SIG-M5 (cell line): ENCODE measurements at places on chromosomes 7 and 10.

GRCh38 chr10:79445161-79445976, at the start of gene ZCCHC24:
ZCCHC24 (minus strand) TSS chr10:79445624; CDS start chr10:79445440, 184 bp downstream.
- DNase-seq, result peak; percentile 64

- DNase-seq, result no peak
Observed at GRCh38 chr7:50022451-50022850, 70.6 kb downstream of the ZPBP start.

DNA sequence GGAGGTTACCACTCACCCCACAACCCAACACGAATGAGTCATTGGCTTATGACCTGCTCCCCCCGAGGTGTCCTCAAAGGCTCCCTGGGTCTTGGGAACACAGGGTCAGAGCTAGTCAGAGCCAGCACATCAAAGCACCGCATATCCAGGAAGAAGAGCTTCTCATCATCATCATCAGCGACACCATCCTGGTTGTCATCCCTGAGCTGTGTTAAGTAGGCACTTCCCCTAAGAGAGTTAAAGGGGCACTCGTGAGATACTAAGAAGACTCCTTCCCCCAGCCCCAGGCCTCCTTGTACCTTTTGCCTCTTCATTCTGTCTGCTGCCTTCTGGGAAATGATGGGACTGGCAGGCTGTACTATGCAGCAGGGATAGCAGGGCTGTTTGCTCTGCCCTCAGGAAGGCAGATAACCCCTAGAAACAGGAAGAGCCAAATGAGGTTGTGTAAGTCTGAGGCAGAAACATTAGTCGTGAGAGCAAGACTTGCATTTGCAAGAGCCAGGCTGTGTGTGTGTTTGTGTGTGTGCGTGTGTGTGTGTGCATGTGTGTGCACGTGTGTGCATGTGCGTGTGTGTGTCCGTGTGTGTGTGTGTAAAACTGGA, 11.1 kb upstream of the CPA1 start:
- no peak for DNase-seq

GRCh38 chr10:107913317-107914294, 749.1 kb upstream of the SORCS1 start:
- DNase-seq, result no peak

DNA sequence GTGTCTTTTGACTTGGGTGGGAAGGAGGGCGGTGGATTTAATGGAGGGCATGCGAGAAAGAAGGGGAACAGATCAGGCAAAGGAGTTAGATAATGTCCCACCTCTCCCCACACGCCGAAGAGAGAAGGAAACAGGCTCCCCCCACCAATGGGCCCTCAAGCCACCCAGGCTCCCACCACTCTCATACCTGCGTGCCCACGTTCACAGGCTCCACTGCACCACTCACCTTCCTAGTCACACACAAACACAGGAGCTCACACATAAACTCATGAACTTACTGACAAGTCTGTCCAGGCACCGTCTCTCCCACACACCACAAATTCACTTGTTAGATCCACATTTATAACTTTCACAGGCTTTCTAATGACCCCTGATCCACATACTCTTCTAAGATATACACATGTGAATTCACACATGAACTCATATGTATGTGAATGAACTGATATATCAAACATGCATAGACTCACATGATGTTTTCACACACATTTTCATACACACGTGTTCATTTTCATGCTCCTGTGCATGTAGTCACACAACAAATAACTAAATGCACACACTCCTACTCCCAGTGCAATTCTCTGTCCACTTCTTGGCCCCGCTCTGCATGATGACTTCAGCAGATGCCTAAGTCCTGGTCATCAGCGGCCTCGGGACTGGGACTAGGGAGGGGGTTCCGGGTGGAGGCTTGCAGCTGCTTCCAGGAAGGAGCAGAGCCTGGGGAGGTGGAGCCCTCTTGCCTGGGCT, 1.5 kb downstream of the LZTS2 start:
- no peak for DNase-seq

- no peak for DNase-seq
Observed at GRCh38 chr10:119679480-119679829, 28.3 kb downstream of the BAG3 start.

DNA sequence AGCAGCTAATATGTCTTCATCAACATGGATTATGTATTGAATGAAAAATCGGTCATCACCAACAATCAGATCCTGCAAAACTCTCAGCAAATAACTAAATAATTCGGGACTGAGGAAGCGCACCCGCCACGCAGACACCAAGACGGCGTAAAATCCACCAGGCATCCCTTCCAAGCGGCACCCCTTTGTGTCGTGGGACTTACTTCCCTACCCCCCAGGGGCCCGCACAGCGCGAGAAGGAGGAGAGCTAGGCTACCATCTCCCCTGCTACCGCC, 721 bp downstream of the ARL3 start:
- no peak for DNase-seq

GRCh38 chr7:30145426-30145970, 10.7 kb downstream of the MTURN start:
- DNase-seq, result no peak

GRCh38 chr10:95122736-95123135, 53.4 kb upstream of the CYP2C8 start:
- DNase-seq, result no peak

- DNase-seq, result no peak
Observed at GRCh38 chr7:116899308-116899707, 36.9 kb downstream of the CAPZA2 start.

DNA sequence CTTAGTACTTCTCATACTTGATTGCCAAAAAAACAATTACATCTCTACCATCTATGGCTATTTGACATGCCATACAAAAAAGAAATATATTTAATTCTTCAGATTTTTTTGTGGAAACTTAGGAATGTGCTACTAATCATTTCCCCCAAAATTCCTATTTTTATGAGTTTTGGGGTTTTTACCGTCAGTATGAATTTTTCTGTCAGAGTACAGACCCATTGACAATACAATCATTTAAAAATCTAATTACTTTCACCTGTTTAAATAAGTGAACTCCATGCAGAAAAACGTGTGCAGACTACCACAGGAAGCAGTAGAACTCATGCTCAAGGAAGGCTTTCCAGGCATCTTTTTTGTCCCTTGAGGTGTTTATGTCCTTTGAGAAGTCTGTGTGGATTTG, 48.8 kb upstream of the FOXP2 start:
- no peak for DNase-seq

- DNase-seq, result no peak
Observed at GRCh38 chr7:140534743-140535142, 55.4 kb upstream of the MKRN1 start.

DNA sequence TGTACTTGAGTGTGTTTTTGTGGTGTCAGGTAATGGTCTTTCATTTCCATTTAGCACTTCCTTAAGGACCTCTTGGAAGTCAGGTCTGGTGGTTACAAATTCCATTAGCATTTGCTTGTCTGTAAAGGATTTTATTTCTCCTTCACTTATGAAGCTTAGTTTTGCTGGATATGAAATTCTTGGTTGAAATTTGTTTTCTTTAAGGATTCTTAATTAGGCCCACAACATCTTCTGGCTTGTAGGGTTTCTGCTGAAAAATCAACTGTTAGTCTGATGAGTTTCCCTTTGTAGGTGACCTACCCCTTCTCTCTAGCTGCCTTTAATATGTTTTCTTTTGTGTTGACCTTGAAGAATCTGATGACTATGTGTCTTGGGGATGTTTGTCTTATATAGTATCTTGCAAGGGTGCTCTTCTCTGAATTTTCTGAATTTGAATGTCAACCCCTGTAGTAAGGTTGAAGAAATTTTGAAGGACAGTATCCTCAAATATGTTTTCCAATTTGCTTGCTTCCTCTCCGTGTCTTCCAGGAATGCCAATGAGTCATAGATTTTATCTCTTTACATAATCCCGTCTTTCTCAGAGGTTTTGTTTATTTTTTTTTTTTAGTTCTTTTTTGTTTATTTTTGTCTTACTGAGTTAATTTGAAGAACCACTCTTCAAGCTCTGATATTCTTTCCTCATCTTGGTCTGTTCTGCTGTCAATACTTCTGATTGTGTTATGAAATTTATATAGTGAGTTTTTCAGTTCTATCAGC, 70.2 kb downstream of the SLC39A12 start:
- DNase-seq, result no peak

DNA sequence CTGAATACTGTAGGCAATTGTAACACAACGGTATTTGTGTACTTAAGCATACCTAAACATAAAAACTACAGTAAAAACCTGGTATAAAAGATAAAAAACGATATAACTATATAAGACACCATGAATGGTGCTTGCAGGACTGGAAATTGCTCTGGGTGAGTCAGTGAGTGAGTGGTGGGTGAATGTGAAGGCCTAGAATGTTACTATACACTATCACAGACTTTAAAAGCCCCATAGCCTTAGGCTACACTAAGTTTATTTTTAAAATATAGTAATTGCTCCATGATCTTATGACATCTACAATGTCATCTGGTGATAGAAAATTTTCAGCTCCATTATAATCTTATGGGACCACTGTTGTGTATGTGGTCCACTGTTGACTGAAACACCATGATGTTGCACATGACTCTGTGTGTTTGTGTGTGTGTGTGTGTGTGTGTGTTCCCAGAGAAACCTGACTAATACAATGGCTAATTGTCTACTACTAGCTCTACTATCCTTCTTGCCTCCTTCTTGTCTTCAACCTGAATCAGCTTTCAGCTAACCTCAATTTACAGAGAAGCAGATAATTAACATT, 27.6 kb upstream of the PRPF18 start:
- DNase-seq, result no peak

- DNase-seq, result no peak
Observed at GRCh38 chr10:69662173-69662877, 32.3 kb downstream of the FAM241B start.

DNA sequence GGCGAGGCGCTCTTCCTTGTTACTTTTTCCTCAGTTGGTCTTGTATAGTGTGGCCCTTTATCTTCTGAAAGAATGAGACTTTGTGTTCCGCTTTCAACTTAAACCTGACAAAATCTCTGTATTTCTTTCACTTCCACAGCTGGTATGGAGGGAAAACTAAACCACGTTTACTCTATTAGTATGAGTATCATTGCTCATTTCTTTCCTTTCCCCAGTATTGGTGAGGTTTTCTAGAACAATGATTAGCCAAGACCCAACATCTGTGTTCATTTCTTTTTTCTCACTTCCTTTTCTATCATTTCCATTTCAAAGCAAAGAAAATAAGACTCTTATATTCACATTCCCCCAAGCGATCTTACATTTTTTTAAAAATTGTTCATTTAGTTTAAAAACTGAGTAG, 165.3 kb downstream of the PAXIP1 start:
- no peak for DNase-seq

DNA sequence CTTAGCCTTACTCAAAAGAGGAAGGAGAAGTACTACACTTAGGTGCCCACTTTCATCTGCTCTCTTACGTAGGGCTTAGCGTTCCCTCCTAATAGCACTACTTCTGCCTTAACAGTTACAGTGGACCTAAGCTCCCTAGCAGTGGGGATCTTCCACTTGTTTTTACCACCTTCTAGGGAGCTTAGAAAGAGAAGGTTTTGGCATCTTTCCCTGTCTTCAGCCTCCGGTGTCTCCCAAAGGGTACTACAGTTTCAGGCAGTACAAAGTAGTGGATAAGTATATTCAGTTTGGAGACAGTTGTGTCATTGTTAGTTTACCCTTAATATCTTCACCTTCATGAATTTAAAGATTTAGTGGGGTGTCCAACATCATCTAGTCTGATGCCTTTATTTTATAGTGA, 14.6 kb downstream of the CHRM2 start:
- DNase-seq, result no peak

DNA sequence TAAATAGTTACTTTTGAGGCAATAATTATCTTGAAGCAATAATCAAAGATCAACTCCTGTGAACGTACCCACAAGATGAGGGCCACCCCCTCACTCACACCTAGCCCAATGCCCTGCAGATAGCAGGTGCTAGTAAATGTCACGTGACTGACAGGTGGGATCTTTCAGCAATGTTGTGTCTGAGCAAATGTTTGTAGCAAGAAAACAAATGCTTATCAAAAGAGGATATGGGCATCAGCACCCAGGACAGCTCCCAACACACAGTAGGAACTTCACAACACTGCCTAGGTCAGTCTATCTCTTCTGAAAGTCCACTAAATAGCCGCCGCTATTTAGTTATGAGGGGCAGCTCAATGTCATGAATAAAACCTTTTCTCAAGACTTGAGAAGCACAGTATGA, 120.8 kb upstream of the PDLIM1 start:
- DNase-seq, result no peak

DNA sequence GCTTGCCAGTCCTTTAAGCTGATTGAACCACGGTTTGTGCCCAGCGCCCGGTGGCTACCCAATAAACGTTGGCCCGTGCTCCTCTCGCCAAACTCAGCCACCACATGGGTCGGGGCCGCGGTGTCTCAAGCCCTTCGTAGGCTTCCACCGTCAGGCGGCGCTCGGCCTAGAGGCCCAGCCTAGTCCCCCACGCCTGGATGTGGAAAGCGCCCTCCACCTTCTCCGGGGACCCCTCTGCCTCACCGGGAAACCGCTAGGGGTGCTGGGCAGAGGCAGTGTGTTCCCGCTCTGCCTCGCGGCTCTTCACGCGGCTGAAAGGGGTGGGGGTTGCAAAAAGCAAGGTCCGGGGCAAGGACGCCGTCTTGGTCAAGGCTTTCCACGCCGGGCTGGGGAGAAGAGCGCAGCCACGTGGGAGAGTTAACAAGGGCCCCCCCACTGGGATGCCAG, 29.8 kb downstream of the LEP start:
- no peak for DNase-seq

GRCh38 chr7:1659696-1660095, 10.4 kb upstream of the ELFN1 start:
- no peak for DNase-seq

- DNase-seq, result no peak
Observed at GRCh38 chr10:97332591-97333350, 1.8 kb downstream of the FRAT2 start.

GRCh38 chr7:5699467-5700384, 81.7 kb downstream of the RNF216 start:
- no peak for DNase-seq

DNA sequence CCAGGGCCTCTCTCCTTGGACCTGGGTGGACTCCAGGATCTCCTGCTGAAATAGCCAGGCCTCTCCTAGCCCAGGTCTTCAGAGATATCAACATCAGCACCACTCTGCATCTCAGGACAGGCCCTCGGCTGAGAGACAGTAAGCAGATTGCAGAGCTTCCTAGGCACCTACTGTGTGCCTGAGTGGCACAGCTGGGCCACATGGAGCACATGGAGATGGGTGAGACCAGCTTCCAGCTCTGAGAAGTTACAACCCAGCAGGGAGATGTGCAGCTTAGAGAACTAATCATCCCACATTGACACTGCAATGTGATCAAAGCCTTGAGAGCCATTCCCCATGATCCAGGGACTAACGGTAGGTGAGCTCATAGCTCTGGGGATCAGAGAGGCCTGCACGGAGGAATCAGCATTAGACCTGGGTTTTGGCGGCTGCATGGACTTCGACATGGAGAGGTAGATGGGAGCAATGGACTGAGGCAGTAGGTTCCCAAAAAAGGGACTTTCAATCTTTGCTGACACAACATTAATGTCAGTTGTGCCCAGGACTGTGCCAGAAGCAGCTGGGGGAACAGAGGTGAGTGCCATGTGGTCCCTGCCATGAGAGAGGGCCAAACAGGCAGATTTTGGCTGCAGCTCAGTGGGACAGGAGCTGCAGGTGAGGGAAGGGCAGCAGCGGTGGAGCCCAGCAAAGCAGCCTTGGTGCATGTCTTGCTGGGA, 76.0 kb upstream of the LEP start:
- DNase-seq, result no peak

- DNase-seq, result no peak
Observed at GRCh38 chr10:96860631-96861277, 28.7 kb downstream of the LCOR start.
